Activated CD4-positive, alpha-beta T cell treated with anti-CD3 and anti-CD28 coated beads, Interleukin-2, amount 50 U/mL, for 48 hours (primary cell): ENCODE measurements at places on chromosomes 16 and 17.
A peak's percentile ranks its signal among the peaks of the same experiment; 100 is the strongest.

DNA sequence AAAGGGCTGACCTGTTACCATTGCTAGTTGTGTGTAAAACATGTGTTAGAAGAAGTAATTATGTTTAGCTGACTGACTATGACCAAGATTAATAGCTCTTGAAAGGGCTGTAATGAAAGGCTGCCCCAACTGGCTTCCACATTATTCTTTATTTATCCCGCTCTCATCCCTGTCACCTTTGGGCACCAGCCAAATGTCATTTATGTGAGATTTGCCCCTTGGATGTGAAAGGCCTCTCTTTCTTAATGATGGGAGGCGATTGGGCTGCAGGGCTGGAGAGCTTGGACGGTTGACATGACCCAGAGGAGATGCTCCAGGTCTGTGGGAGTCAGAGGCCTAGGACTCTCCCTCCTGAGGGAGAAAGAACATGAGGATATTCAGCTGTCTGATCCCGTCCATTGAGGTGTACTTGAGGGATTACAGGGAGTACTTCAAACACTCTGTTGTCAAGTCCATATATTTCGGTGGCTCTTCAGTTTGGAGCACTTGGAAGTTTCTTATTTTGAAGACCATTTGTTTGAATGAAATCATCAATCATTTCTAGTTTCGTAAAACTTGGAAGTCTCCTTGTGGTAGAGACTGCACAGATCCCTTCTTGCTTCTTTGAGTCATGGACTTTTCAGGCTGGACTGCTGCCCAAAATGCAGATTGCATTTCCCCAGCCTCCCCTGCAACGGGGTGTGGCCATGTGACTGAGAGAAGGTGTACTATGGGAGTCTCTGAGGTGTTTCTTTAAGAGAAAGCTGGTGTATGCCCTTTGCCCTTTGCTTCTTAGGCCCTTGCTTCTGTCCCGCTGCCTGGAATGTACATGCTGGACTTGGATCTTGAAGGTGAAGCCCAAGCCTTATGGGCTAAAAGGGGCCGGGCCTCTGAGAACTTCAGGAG, 51.3 kb downstream of the FTO start:
- DNase-seq = no peak

DNA sequence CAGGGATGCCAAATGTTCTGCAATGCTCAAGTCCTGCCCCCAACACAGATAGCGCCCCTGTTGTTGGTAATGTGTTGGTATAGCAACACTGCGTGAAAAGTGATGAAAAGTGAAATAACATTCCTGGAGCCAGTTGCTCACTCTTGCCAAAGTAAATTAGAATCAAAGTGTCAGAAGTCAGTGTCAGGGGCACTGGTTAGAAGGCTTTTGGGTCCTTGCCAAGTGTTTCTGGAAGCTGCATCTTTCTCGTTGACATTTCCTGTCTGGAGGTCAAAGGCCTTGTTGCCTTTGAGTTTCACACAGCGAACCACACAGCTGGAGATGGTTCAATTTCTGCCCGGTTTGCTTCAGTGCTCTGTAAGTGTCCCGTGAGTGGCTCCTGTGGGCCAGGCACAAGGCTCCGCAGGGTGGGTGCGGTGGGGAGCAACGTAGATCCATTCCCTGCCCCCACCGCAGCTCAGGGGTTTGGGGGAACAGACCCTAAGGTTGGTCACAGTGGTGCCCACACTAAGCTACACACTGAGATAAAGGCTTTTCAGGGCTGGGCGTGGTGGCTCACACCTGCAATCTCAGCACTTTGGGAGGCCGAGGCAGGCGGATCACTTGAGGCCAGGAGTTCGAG, 3.6 kb upstream of the SLC16A5 start:
- DNase-seq = no peak

GRCh38 chr17:17071531-17072360, 29.5 kb downstream of the MPRIP start:
- no peak for DNase-seq

- no peak for DNase-seq
Measured at GRCh38 chr16:54145881-54146280, 140.7 kb downstream of the IRX3 start.

DNA sequence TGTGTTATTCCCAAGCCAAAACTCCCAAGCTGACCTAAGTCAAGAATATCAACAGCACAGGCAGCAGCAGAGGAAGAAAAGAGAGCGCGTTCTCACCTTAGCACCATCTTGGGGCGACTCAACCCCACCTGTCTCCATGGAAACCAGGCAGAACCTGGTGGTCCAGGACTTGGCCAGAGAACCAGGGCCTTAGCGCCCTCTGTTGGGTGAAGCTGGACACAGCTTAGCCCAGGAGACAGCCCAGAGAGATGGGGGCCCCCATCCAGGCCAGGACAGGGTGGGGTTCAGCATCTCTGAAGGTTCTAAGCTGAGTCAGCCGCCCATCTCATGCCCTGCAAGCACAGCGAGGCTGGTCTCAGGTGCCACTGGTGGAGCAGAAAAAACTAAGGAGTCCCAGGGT, 60.1 kb upstream of the TMEM132E start:
- DNase-seq = peak; percentile 18

DNA sequence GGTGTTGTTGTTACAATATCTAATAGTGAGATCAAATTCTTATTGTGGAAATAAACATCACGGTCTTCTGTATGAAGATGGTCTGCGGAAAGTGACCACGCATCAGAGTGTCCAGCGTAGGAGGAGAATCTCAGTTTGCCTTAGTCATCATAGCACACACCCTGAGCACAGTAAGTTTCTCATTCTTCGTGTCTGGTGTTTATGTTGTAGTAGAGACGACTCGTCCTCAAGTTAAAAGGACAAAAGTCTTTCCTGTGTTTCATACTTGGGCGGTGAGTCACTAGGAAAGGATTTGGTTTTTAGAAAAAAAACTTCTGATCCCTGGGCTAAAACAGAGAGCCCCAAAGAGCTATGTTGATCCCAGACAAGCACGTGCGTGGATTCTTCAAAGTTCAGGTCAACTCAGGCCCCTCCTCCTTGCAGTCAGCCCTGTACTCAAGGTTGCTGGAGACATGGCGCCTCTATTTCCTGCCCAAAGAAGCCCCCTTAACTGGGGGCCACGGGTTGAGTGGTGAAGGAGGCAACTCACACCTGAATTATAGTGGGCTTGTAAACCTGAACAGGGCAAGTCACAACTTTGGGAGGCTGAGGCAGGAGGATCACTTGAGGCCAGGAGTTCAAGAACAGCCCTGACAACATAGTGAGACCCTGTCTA, 170.4 kb downstream of the ZFHX3 start:
- no peak for DNase-seq

- DNase-seq = no peak
Measured at GRCh38 chr17:388087-388486, 35.5 kb upstream of the RPH3AL start.

DNA sequence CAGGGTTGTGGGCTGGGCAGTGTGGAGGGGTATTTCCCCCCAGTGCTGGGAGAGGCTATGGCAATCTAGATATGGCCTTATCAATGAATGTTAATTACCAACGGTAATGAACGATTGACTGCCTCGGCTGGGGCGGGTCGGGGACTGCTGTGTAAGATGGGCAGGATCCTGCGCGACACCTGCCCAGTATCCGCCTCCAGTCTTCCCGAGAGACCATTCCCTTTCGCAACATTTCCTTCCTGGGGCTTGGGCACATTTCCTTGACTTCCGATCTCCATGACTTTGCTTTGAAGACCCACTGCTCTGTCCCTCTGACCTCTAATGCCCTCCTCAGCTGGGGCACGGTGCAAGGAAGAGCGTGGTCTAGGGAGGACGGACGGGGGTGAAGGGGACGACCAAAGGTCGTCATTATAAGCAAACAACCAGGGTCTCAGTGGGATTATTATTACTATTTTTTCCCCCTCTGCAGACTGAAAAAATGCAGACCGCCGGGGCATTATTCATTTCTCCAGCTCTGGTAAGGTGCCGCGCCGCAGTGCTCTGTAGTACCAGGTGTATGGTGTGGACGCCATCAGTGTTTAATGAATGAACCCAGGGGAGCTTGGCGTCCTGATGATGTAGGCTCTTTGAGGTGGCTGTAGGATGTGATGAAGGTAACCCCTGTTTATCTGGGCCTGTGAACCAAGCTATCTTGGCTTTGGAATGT, 506 bp downstream of the ATP5MC1 start:
- DNase-seq = no peak

- no peak for DNase-seq
Measured at GRCh38 chr16:84398701-84399100, 30.4 kb downstream of the ATP2C2 start.

- DNase-seq = no peak
Measured at GRCh38 chr17:72400863-72401262, 280.0 kb downstream of the SOX9 start.

GRCh38 chr17:44557651-44558285, 484 bp downstream of the FZD2 start:
- peak; percentile 51 for DNase-seq

DNA sequence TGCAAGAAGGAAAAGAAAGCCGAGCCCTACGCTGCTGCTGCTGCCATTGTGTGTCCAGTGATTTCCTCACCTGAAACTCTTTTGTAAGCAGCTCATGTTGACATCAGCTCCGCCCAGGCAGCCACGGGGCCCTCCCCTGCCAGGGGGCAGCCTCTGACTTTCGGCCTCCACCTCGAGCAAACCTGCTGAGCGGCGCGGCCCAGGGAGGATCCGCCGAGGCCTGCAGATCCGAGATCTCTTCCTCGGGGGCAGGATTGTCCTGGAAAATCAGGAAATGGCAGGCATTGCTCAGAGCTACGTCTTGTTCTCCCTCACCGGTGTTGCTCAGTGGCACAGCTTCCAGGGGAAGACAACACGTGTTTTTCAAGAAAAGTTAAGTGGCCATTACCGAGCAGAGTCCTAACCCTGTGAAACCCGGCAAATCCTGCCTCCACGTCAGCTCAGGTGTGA, 35.6 kb upstream of the ZNF750 start:
- no peak for DNase-seq

DNA sequence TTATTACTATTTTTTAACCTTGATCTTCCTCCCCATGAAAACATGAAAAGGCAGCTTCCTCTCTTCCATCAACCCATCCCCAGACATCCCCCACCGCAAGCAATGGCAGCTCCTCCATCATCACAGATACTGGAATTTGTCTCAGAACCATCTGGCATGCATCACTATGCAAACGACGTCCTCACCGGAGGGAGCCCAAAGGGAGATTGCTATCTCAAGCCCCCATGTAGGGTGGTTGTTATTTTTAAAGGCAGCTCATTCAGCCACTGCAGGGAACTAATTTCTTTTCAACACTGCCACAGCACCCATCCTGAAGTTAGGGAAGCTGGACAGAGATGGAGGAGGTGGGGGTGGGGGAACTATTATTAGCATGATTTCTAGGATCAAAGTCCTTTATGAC, 222.5 kb downstream of the FOXL1 start:
- DNase-seq = no peak

DNA sequence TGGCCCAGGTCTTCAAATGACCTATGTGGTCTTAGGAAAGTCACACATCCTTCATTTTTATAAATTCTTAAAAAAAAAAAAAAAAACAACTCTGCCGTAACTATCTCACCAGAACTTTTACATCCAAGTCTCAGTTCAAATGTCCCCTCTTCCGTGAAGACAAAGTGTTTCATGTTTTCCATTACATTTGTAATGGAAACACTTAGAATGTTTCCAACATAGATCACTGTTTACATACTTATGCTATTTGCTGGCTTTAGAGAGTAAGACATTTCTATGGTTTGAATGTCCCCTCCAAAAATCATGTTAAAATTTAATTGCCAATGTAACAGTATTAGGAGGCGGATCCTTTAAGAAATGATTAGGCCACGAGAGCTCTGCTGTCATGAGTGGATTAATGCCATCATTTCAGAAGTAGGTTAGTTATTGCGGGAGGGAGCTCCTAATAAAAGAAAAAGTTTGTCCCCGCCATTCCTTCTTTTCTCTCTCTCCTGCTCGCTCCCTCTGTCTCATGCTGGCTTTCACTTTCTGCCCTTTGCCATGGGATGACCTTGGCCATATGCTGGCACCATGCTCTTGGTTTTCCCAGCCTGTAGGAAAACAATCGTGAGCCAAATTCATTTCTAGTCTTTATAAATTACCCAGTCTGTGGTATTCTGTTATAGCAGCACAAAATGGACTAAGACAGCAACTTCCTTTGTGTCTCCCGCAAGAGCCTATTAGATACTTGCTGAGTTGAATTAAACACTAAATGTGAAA, 887.8 kb upstream of the SOX9 start:
- DNase-seq = no peak

DNA sequence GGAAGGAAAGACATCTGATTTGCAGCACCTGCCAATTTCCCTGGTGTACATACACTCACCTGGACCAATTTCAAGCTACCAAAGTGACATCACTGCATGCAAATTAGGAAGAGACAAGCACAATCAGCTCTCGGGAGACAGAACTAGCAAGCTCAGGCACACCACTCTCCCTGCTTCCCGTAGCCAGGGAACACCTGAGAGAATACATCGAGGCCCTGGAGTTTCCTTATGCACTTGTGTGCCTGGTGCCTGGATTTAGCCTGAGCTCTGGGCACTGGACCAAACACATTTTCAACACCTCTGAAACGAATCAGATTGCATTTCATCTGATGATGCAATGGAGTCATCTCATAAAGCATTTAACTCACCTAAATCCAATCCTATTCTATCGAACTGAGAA, 110.5 kb downstream of the HS3ST2 start:
- no peak for DNase-seq

DNA sequence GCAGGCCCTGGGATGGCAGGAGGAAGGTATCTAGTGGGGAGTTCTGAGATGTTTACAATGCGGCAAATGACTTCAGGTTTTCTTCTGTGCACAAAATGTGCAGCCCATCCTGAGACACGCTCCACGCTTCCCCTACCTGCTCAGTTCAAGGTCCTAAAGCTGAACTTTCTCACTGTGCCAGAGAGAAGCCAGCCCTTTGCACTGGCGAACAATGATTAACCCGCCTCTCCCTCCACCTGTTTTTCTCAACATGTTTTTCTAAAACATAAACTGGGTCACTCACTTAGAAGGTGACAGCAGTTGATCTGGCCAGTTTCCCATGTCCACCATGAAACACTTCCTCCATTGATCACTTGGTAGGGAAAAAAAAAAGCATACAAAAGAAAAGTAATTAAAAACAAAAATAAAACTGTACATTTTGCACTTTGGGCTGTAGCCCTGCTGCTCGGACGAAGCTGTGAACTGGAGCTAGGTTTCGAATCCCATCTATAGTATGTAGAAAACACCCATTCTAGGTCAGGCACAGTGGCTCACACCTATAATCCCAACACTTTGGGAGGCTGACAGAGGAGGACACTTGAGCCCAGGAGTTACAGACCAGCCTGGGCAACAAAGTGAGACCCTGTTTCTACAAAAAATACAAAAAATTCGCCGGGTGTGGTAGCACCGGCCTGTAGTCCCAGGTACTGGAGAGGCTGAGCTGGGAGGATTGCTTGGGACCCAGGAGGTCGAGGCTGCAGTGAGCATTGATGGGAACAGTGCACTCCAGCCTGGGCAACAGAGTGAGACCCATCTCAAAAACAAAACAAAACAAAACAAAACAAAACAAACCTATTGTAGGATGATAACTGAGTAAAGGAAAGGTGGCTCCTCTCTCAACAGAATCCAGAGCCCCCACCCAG, 6.1 kb upstream of the G6PC1 start:
- DNase-seq = no peak

- DNase-seq = no peak
Measured at GRCh38 chr16:58128181-58128631, 975 bp downstream of the CFAP20 start.

GRCh38 chr16:56344518-56345405, 80.6 kb downstream of the AMFR start:
- DNase-seq = no peak

GRCh38 chr17:75878174-75878998, at the start of gene TRIM47:
TSS of gene TRIM47 (minus strand) at chr17:75878581. CDS start at chr17:75878548, 33 bp downstream.
- no peak for DNase-seq

GRCh38 chr17:9007052-9007714, 14.1 kb upstream of the NTN1 start:
- DNase-seq = no peak
